ENCODE measurements at places on chromosomes 2 and 18.

- no peak for DNase-seq
Measured at GRCh38 chr2:236558993-236559978, 10.3 kb upstream of the ACKR3 start.

GRCh38 chr2:240398661-240399267 lies 36.7 kb upstream of the GPC1 start:
- DNase-seq = no peak

DNA sequence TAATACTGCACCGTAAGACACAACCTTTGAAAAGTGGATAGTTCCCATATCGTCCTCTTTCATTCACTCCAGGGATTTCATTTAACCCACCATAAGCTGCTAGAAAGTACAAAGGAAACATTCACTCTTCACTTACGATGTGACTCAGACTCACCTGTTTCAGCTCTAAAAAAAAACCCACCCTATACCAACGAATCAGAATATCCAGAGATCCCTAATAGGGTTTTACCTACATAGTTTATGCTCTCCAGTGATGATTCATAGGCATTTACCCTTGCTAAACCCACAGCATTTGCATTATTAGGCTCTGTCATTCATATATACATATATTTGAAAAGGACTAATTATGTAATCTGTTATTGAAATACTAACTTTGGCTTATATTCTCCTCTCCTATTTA lies 60.2 kb downstream of the PRPF40A start:
- no peak for DNase-seq

- DNase-seq = no peak
Measured at GRCh38 chr2:44535376-44535775, 173.6 kb downstream of the CAMKMT start.

GRCh38 chr2:207763303-207763917 lies 6.3 kb downstream of the FZD5 start:
- DNase-seq = no peak
